ENCODE measurements at places on chromosomes 5 and 9.

GRCh38 chr5:82975812-82976211, 101.4 kb downstream of the TMEM167A start:
- peak; percentile 39 for DNase-seq

GRCh38 chr9:121048175-121048574, 1.9 kb downstream of the C5 start:
- no peak for DNase-seq

GRCh38 chr5:111719773-111720172, 37.2 kb downstream of the NREP start:
- no peak for DNase-seq

- no peak for DNase-seq
Observed at GRCh38 chr9:132679946-132680625, 9.8 kb downstream of the GTF3C4 start.

GRCh38 chr5:5560016-5560415, 137.5 kb downstream of the ICE1 start:
- no peak for DNase-seq
